ENCODE measurements at places on chromosomes 2 and 18. TPM values are rescaled to one million over a fixed set of nuclear protein-coding genes. Genes with fewer than 3 reads are reported as not detected.

DNA sequence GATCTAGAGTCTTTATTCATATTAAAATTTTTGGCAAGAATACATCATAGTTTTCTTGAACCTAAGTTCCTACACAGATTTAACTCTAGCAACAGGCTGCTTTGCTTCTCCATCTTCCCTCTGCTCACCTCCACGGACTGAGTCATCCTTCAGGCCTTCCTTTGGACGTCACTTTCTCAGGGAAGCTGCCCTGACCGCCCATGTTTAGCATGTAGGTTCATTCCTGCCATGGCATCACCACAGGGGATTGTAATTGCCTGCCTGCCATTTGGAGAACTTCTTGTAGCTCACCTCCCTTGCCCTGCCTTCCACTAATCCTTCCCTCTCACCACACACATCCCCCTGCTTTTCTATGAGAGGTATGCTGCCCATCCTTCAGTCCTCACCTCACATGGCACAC, 43.9 kb upstream of the B3GNT2 start:
- DNase-seq: peak; percentile 83

- DNase-seq: no peak
Measured at GRCh38 chr2:26535663-26536275, 57.8 kb upstream of the OTOF start.

DNA sequence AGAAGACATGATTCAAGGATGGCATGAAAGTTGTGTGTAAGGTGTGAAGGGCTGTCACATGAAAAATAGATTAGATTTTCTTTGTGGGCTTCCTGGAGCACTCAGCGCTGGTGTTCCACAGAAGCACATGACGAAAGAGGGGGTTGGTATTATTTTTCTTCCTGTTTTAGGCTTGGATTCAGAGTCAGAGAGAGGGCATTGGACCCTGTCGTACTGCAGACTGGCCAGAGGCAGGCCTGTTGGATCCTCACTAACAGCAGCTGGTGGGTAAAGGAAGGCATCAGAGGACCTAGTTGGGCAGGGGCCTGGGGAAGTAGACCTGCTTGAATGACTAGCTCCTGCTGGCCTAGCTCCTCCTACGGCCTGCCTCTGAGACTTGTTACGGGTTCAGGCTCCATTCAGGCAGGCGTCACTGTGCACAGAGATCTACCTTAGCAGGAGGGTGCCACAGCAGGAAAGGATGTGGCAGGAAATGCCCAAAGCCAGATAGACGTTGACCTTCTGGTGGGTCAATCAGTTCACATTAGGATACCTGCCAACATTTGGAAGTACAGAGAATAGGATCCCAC, 13.1 kb downstream of the CTLA4 start:
- DNase-seq: no peak

- DNase-seq: no peak
Measured at GRCh38 chr18:5275872-5276271, 19.7 kb downstream of the ZBTB14 start.

- no peak for DNase-seq
Measured at GRCh38 chr18:72376256-72376655, 167.9 kb downstream of the CBLN2 start.

- no peak for DNase-seq
Measured at GRCh38 chr2:228509021-228509420, 327.5 kb upstream of the SPHKAP start.

GRCh38 chr2:8652774-8653426, 29.0 kb upstream of the ID2 start:
- no peak for DNase-seq

DNA sequence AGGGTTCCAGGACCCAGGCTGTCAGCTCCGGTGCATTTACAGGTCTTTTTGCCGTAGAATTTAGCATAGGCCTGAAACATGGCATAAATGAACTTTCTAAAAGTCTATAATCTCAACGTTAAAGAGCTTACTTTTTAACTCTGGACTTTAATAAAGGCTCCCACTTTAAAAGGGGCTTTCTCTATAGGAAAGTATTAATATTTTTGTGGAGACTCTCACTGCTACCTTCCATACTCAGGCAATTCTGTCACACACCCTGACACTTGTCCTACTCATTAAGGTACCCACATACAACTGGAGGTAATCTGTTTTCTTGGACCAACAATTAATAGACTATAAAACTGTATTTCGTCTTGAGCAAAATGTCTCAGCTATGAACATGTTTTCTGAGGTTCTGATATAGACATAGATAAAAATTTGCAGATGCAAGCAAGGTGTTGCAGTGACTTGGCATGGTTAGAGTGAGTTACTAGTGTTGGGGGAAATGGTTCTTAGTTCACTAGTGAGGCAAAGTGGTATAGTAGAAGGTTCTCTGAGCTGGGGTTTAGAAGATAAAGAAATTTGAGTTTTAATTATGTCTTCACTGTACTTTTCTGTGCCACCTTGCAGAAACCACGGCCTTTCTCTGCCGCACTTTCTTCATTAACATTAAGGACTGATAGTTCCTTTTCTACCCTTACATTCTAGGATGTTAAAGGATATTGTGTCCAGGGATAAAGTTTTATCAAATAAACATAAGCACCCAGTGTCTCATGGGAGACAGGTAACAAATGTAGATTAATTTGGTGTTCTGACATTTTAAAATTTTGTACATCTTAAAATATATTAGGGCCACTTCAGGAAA, 10.8 kb upstream of the NR4A2 start:
- DNase-seq: no peak

- peak; percentile 32 for DNase-seq
Measured at GRCh38 chr2:189249171-189249570, 69.6 kb upstream of the COL5A2 start.

GRCh38 chr18:79935499-79935898, 16.0 kb downstream of the SLC66A2 start:
- DNase-seq: no peak

SLC35G4 gene
- total RNA-seq: not detected

STPG4 gene
- total RNA-seq: 0.17 TPM

CENPO gene
- total RNA-seq: 27.7 TPM

ECEL1 gene
- total RNA-seq: not detected

All from mammary epithelial cell (primary cell).